Naive thymus-derived CD4-positive, alpha-beta T cell (primary cell): ENCODE measurements at places on chromosomes 3 and 15. TPM values are rescaled to one million over a fixed set of nuclear protein-coding genes. Genes with fewer than 3 reads are reported as not detected.

ZNF639 gene
- total RNA-seq: 32.0 and 33.1 TPM in 2 replicates

UACA gene
- total RNA-seq: 0.16 TPM

GPR149 gene
- not detected for total RNA-seq

RTP4 gene
- total RNA-seq: 4.9 TPM

LRRC34 gene
- total RNA-seq: 3.7 and 4.2 TPM in 2 replicates

BRK1 gene
- 40.9 TPM for total RNA-seq

DNA sequence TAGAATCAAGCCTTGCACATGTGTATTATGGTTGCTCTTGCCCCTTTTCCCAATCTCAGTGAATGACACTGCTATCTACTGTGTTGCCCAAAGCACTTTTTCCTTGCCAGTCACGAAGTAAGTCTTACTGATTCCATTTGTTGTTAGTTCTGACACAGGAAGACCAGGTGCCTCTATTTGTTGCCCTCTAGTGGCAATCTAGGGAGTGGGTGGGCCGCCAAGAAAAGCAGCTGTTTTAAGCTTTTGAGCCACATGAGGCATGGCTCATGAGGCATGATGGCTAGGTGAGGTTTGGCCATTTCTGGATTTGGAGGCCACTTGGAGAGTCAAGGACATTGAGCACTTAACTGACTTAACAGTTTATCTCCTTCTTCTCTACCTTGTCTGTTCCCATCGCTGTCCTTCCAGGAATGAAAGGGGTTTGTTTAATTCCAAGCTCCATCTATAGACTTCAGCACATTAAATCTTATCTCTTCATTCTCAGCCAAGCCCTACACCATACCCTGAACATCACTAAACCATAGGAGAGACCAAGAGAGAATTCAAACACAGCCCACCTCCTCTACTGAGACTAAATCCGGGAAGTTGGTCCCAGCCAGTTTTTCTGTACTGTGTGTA, 103.1 kb downstream of the HCN4 start:
- no peaks in the 10 kb centered on the region for H3K27me3 ChIP-seq
- no peak overlapping the region for H3K4me3 ChIP-seq
- no peaks in the 10 kb centered on the region for H3K36me3 ChIP-seq
- no peaks in the 10 kb centered on the region for H3K4me1 ChIP-seq
- H3K27ac ChIP-seq: no peak overlapping the region

DNA sequence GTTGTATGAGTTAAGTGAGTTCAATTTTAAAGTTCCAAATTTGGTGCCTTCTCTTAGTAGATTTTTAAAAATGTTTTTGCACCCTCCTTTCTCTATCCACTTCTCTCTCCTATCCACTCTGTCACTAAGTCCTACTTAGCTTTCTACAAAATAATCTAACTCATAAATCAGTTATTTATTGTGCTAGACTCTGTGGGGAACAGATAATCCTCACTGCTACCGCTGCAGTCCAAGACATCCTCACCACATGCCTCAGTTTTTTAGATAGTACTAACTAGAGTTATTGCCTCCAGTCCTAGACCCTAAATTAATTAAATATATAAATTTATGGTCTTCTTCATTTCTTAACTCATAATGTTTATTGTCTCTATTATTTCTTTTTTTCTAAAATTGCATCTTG, 576.3 kb downstream of the GRM7 start:
- no peak overlapping the region for H3K4me3 ChIP-seq
- no peaks in the 10 kb centered on the region for H3K4me1 ChIP-seq
- no peaks in the 10 kb centered on the region for H3K27me3 ChIP-seq

DNA sequence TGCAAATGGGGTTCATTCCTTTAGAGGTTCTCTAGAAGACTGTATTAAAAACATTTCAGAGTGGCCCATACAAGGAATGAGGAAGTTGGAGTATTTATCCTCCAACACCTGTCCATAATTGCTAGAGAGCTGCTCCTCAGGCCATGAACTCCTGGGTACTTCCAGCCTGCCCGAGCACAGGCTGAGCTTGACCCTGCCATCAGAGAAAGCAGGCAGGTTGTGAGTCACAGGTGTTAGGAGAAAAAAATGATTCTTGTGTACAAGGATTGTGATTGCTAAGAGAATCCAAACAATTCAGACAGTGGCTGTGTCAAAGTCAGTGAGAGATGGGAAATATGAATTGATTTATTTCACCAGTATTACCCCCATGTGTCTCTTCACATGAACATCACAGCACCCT, 156.8 kb upstream of the GADL1 start:
- DNase-seq: no peak
- H3K27ac ChIP-seq: no peak overlapping the region
- H3K27me3 ChIP-seq: no peaks in the 10 kb centered on the region
- no peak overlapping the region for H3K4me3 ChIP-seq
- H3K4me1 ChIP-seq: no peaks in the 10 kb centered on the region
- H3K36me3 ChIP-seq: no peaks in the 10 kb centered on the region

DNA sequence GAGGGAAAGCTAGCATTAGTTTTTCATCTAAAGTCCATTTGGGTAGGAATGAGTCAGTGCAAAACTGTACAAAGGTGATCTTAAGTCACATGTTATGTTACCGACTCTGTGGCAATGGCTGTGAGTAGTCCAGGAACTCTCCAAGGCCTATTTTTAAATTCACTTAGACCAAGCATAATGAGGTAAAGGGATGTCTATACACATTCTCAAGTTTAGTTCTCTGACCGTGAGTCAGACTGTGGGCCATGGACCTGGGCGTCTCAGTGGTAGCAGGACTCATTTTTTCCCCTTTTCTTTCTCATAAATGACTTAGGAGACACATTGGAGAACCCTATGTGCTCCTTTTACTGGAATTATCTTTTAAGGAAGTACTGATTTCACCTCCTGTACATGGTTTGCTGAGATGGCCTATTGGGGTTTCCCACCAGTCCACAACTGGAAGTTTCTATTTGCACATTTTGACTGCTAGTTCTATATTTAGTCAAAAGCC, 488.7 kb upstream of the TPRG1 start:
- no peak for DNase-seq
- no peaks in the 10 kb centered on the region for H3K4me1 ChIP-seq
- no peak overlapping the region for H3K27ac ChIP-seq
- no peak overlapping the region for H3K4me3 ChIP-seq
- H3K27me3 ChIP-seq: no peaks in the 10 kb centered on the region
- no peaks in the 10 kb centered on the region for H3K36me3 ChIP-seq

DNA sequence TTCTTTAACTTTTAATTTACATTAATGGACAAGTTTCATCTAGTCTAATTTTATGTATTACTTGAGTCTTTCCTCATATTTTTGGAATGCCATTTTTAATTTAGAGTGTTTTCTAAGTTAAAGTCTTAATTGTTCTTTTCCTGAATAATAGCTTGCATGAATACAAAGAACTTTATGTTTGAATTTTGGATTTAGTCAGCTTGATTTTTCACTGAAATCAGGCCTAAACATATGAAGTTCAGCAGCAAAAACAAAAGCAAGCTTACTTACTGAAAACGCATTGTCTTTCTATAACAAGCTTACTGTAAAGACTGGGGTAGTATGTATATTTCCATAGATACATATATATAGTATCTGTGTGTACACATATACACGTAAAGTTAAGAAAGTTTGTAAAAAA, 126.0 kb downstream of the ZBTB20 start:
- no peak overlapping the region for H3K4me3 ChIP-seq
- H3K4me1 ChIP-seq: no peaks in the 10 kb centered on the region
- no peaks in the 10 kb centered on the region for H3K36me3 ChIP-seq
- no peak overlapping the region for H3K27ac ChIP-seq

DNA sequence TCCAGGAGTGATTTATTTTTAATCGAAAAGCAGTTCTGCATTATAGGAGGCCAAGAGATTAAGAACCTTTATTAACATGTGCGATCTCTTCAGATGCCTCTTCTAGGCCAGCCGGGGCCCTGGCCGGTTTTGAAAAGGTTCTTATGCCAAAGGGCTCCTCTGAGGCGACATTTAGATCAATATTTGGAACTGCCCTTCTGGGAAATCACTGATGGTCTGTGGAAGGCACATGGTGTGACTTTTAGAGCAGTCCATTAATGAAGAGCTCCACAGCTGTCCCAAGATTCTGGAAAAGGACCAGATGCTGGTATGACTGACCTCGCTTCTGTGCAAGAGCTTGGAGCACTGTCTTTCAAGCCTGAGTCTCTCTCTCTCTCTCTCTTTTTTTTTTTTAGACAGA, 19.7 kb downstream of the MGLL start:
- H3K36me3 ChIP-seq: no peaks in the 10 kb centered on the region
- H3K4me1 ChIP-seq: no peaks in the 10 kb centered on the region
- H3K4me3 ChIP-seq: no peak overlapping the region
- no peaks in the 10 kb centered on the region for H3K27me3 ChIP-seq

GRCh38 chr3:129003578-129004112, 2.5 kb downstream of the EFCC1 start:
- peak; percentile 51 for DNase-seq
- peaks cover 5% of the 10 kb centered on the region for H3K27me3 ChIP-seq
- H3K27ac ChIP-seq: no peak overlapping the region
- H3K36me3 ChIP-seq: no peaks in the 10 kb centered on the region
- H3K4me1 ChIP-seq: peaks cover 33% of the 10 kb centered on the region

- no peak for DNase-seq
- no peaks in the 10 kb centered on the region for H3K4me1 ChIP-seq
- H3K36me3 ChIP-seq: peaks cover 27% of the 10 kb centered on the region
- H3K4me3 ChIP-seq: no peak overlapping the region
- no peak overlapping the region for H3K27ac ChIP-seq
Observed at GRCh38 chr3:47747558-47747957, 34.1 kb downstream of the SMARCC1 start.

GRCh38 chr15:58469432-58470353, 37.9 kb downstream of the LIPC start:
- no peak overlapping the region for H3K4me3 ChIP-seq
- DNase-seq: no peak
- no peak overlapping the region for H3K27ac ChIP-seq
- no peaks in the 10 kb centered on the region for H3K27me3 ChIP-seq

DNA sequence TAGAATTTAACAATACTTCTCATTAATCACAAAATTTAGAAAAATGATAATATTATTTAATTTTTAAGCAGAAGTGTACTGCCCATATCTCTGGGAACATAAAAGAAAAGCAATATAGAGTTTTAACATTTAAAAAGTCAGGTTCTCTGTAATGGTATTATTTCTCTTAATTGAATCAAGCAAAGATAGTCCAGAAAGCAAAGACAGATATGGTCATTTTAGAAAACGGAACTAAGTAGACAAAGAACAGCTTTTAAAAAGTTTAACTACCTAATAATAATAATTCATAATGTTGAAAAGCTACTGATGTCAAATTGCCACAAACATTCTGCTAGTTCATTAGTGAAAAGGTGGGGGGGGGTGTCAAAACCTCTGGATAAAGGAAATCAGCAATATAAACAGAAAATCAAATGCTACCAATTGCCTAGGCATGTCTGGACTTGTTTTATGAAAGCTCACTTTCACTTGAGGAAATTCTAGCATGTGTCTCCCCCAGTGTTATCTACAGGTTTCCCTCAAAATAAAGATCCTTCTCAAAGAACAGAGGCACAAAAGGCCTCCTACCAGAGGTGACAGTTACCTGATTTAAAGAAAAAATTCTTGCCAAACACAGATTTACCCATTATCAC, 1.7 kb downstream of the ZMAT3 start:
- DNase-seq: no peak
- H3K4me1 ChIP-seq: peaks cover 13% of the 10 kb centered on the region
- H3K4me3 ChIP-seq: no peak overlapping the region
- H3K36me3 ChIP-seq: no peaks in the 10 kb centered on the region

DNA sequence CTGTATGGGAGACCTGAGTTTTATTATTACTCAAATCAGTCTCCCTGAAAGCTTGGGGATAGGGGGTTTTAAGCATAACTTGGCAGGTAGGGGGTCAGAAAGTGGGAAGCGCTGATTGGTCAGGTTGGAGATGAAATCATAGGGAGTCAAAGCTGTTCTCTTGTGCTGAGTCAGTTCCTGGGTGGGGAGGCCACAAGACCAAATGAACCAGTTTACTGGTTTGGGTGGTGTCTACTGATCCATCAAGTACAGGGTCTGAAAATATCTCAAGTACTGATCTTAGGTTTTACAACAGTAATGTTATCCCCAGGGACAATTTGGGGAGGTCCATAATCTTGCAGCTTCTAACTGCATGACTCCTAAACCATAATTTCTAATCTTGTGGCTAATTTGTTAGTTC, 17.8 kb upstream of the IQCF6 start:
- H3K27me3 ChIP-seq: no peaks in the 10 kb centered on the region
- H3K27ac ChIP-seq: no peak overlapping the region
- H3K4me3 ChIP-seq: no peak overlapping the region
- H3K36me3 ChIP-seq: no peaks in the 10 kb centered on the region

DNA sequence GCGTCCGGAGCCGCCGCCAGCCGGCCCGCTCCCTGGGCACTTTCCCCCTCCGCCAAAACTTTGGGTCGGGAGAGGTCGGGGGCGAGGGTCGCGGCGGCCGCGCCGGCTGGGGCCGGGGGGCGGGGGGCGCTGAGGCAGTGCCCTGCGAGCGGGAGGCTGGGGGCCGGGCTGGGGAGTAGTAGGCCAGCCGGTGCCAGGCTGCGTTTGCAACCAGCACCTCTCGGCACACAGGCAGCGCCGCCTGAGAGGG, 452 bp downstream of the BBX start:
- no peak for DNase-seq
- H3K36me3 ChIP-seq: no peaks in the 10 kb centered on the region
- no peaks in the 10 kb centered on the region for H3K27me3 ChIP-seq
- peaks cover 9% of the 10 kb centered on the region for H3K4me1 ChIP-seq

DNA sequence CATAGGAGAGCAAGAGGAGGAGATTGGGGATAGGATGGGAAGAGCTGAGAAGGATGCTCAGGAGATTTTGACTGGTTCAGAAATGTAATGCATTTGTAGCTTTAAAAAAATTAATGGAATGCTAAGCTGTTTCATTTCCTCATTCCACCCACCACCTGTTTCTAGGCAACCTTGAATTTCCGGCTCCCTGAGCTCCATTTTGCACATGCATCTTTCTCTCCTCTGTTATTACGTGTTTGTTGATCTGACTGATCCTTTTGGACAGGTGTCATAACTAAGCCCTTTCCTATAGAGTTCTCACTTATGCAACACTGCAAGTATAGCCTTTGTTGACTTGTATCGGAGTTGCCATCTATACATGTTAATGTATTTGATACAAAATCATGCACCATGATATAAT, 4.3 kb downstream of the TMPRSS7 start:
- H3K27ac ChIP-seq: no peak overlapping the region
- DNase-seq: no peak
- no peak overlapping the region for H3K4me3 ChIP-seq

DNA sequence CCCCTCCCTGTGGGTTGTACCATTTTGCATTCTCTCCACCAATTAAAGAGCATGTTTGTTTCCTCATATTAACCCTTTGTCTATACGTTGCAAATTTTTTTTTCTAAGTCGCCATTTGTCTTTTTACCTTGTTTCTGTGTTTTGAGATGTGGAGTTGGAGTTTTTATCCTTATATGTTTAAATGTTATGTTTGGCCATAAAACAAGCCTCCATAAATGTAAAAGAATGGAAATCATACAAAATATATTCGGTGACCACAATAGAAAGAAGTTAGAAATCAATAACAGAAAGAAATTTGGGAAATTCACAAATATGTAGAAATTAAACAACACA, 29.2 kb downstream of the LRRK1 start:
- no peak overlapping the region for H3K4me3 ChIP-seq
- no peak overlapping the region for H3K27ac ChIP-seq
- H3K36me3 ChIP-seq: no peaks in the 10 kb centered on the region
- no peaks in the 10 kb centered on the region for H3K4me1 ChIP-seq
